KBM-7 (cell line): ENCODE measurements at places on chromosomes 5 and 9.

GRCh38 chr5:109844695-109845094, 155.0 kb downstream of the MAN2A1 start:
- DNase-seq = no peak

GRCh38 chr5:55146543-55147151, 13.3 kb upstream of the GPX8 start:
- DNase-seq = peak; percentile 91

GRCh38 chr5:18761801-18762200, 1127.5 kb downstream of the TAF11L14 start:
- DNase-seq = no peak

GRCh38 chr9:8284884-8285283, 485.3 kb upstream of the DMAC1 start:
- no peak for DNase-seq

DNA sequence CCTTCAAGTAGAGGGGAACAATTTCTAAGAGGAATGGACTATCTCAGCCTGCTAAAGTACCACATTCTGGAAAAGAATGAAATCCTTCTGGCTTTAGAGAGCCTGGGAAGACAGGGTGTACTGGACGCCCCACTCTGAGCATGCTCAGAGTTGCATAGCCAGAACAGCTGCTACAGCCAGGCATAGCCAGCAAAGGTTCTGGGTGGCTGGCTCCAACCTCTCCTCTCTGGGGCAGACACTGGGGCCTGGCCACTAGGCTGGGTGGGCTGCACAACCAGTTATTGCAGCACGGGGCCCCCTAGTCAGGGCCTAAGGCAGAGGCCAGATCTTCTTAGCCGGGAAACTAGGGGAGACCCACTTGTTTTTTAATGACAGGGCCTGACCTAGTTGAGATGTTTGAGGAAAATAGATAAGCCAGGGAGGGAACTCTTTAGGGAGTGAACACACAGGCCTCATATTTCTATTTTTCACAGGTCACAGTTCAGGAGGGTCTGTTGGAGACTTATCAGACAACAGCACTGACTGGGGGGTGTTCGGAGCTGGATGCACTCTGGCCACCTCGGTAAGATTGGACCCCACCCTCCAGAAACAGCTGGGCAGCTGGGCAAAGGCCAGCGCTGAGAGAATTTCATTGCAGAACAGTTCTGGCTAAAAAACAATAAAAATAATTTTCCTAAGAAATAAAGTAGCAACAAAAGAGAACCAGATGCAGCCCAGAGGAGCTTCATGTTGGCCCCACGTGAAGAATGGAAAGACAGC, 142.9 kb downstream of the LPAR1 start:
- DNase-seq = no peak

GRCh38 chr5:138649316-138649720, 74.1 kb upstream of the HSPA9 start:
- no peak for DNase-seq

DNA sequence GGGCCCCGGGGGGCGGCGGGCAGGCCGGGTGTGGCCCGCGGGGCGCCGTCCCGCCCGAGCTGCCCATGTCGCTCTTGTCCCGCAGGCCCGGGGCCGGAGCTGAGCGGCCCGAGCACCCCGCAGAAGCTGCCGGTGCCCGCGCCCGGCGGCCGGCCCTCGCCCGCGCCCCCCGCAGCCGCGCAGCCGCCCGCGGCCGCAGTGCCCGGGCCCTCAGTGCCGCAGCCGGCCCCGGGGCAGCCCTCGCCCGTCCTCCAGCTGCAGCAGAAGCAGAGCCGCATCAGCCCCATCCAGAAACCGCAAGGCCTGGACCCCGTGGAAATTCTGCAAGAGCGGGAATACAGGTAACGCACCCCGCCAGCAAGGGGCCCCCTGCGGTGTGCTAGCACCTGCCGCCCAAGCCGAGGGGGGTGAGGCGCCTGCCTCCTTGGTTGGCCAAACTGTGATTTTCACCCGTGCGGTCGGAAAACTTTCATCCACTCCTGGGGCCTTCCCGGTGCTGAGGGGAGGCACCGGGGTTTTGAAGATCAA, 32.1 kb downstream of the SMARCA2 start:
- no peak for DNase-seq

DNA sequence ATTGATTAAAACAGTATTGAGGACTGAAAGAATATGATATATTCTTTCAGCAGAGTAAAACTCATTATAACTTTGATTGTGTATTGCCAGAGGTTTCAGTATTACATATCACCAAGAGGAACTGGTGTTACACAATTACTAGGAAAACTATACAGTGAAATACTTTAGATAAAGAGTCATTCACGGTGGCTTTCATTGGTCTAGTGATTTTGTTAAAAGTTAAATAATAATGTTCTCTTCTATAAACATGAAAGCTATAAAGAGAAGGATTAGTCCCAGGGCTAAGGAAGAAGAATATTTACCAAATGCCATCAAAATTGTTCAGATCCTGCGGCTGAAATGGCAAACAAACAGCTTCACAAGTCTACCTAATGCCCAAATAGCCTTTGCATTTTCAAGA, 306.2 kb downstream of the SEMA5A start:
- DNase-seq = no peak

GRCh38 chr9:36855448-36856315, 178.4 kb downstream of the PAX5 start:
- no peak for DNase-seq

- no peak for DNase-seq
These were observed 24.8 kb downstream of the ALDH1A1 start for GRCh38 chr9:72928042-72928507.

- peak; percentile 78 for DNase-seq
These were observed 51.0 kb upstream of the IL17B start for GRCh38 chr5:149429839-149430721.

DNA sequence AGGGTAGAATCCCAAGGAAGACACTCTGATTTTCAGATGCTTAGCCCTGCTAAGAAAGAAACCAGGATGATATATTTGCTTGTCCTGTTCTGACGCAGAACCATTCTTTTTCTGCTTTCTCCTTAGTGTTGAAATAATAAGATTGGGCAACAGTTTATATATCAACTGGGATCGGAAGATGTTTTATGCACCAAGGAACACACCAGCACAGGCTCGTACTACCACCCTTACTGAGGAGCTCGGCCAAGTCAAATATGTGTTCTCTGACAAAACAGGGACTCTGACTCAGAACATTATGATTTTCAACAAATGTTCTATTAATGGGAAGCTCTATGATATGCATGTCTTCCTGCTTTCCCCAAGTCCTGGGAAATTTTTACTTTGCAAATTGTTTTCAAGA, 19.0 kb upstream of the RUSC2 start:
- no peak for DNase-seq

- no peak for DNase-seq
These were observed 90.7 kb downstream of the PPARGC1B start for GRCh38 chr5:149820536-149821510.

DNA sequence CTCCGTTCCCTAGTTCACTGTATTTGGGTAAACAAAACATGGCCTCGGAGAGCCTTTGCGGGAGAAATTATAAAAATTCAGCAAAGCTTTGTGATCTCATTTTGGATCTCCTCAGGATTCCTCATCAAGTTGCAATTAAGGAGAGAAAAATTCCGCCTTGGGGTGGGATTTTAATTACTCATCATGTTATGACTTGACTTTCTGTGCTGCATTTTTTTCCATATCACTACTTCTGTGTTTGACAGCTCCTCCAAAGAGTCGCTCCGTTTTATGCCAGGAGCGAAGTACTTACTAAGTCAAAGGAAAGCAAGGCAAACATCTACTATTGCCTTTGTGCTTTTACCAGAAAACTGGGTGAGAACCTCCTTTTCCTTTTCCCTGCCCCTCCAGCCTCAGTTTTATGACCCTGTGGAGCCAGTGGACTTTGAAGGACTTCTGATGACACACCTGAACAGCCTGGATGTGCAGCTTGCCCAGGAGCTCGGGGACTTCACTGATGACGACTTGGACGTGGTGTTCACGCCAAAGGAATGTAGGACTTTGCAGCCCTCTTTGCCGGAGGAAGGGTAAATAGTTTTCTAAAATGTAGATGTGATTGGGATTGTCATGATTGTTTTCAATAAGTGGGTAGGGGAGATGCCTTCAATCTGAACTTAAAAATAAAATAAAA, 71.5 kb downstream of the DOCK8 start:
- DNase-seq = no peak

DNA sequence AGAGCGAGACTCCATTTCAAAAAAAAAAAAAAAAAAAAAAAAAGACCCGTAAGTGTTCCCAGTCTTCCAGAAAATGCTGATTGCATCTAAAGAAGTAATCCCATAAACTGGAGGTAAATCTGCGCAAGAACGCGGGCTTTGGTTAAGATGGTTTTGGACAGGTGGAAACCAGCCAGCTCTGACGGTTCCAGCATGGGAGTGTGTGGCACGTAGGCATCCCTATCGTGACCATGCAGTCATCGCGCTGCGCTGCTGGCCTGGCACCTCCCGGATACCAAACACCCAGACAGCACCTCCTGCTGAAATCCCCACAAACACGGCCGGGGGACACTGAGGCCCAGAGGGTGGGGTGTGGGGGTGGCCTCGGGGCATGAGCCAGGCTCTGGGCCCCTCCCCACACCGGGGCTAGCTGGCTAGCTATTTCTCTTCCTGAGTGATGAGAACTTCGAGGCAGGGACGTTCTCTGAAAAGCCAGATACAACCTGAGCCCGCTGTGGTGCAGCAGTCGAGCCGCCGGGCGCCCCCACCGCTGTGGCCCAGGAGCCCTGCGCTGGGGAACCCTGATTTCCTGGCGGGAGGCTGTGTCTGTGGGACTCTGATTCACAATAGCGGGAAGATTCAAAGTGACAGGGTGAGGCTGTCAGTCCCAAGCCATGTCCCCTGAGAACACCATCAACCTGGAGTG, 32.2 kb upstream of the NOTCH1 start:
- DNase-seq = no peak

GRCh38 chr5:148146487-148146886, 21.9 kb upstream of the SPINK14 start:
- DNase-seq = no peak

DNA sequence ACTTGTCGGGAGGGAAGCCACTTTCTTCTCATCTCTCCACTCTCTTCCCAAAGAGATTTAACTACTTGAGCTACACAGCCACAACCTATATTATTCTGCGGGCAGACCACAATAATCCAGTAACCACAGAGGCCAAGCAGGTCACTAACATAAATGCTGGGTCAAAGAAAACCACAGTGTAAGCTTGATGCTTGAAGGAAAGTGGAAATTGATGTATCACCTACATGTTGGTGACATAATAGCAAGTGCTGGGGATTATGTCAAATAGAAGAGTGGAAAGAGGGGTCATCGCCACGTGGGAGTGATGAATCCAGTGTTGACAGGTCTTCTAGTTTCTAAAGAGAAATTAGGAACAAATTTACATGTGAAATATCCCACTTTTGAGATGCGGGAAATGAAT, 40.9 kb downstream of the RFK start:
- DNase-seq = peak; percentile 57

- DNase-seq = no peak
These were observed 177.3 kb downstream of the CD180 start for GRCh38 chr5:67019065-67019845.

DNA sequence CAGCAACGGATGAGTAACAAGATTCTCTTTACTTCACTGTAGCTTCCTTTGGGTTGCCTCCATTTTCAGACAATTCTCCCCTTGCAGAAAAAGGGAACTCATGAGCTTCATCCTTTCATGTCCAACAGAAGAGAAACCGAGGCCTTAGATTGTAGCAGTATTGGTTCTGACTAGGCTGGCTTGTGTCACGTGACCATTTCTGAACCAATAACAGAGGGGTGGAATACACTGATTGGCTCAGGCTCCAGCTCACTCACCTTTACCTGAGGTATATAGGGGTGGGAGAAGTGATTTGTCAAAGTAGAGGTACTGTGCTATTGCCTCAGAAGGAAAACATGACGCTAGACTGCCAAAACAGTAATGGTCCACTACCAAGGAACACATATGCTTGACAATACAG, 343.7 kb downstream of the KIAA0825 start:
- DNase-seq = no peak

- no peak for DNase-seq
These were observed 194.0 kb downstream of the IRX2 start for GRCh38 chr5:2557435-2557834.

DNA sequence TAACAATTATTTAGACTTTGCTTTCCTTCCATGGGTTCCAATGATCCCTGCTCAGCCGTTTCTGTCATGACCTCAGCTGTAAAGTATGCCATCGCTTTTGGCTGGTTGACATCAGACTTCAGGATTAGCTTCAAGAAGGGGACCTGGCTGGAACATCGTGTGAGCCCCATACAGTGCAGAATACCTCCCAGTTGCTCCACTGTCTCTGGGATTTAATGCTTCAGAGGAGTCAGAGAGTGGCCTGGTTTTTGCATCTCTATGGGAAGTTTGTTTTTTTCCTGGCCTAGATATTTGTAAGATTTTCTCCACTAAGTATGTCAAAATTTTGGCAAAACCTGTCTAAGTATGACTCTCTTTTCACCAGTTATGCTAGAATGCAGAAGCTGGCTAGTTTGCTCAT, 216.9 kb downstream of the GABBR2 start:
- no peak for DNase-seq

GRCh38 chr5:120761986-120762385, 297.9 kb downstream of the PRR16 start:
- no peak for DNase-seq

DNA sequence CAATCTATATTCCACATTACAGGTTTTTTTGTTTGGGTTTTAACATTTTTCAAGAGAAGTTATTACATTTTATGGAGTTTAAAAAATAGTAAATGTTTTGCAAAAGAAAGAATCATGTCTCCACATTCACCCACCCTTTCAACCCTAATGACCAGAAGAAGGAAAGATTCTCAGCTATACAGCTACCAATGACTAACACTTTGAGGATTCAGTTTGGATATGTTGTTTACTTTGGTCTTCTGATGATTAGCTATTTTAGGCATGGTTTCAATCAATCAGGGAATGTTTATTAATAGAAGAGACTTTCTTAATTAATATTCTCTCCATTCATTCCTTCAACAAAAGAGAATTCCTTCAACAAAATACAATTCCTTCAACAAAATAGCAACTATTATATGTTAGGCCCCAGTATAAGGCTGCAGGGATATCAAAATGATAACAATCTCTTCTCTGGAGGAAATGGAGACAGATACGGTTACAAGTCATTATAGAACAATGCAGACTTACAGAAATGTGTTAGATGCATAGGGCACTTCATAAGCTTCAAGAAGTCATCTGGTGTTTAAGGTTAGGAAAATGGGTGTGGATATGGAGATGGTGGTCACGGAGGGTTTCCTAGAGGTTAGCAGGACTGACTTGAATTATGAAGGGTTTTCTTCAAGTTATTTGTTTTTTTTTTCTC, 9.3 kb upstream of the NR3C1 start:
- DNase-seq = no peak

DNA sequence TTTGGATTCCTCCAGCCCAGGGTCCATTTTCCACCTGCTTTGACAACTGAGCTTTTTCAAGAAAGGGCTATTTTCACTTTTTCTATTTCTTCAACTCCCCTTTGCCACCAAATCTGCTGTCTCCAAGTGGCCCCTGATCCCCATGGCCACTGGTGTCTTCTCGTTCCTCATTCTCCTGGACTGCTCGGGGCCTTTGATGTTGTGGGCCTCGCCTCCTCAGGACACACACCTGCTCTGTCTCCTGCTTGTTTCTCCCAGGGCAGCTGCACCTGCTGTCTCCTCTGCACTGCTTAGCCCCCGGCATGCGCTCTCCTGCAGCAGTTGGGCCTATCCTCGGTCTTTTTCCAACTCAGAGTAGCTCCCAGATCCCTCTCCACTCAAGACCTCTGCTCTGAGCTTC, 16.3 kb upstream of the NANS start:
- DNase-seq = no peak
